ENCODE measurements at places on chromosomes 1 and 21. TPM values are rescaled to one million over a fixed set of nuclear protein-coding genes. Genes with fewer than 3 reads are reported as not detected.
A peak's percentile ranks its signal among the peaks of the same experiment; 100 is the strongest.

DNA sequence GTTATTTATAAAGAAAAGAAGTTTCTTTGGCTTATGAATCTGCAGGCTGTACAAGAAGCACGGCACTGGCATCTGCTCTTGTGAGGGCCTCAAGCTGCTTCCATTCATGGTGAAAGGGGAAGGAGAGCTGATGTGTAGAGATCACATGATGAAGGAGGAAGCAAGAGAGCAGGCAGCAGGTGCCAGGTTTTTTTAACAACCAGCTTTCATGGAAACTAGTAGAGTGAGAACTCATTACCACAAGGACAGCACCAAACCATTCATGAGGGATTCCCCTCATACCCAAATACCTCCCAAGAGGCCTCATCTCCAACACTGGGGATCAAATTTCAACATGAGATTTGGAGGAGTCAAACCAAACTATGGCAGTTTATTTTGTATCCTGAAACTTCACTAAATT, 85.8 kb upstream of the CAMK1G start:
- H3K27ac ChIP-seq: no peak overlapping the region
- no peak overlapping the region for H3K4me3 ChIP-seq
- no peaks in the 10 kb centered on the region for H3K27me3 ChIP-seq
- no peak for DNase-seq

DNA sequence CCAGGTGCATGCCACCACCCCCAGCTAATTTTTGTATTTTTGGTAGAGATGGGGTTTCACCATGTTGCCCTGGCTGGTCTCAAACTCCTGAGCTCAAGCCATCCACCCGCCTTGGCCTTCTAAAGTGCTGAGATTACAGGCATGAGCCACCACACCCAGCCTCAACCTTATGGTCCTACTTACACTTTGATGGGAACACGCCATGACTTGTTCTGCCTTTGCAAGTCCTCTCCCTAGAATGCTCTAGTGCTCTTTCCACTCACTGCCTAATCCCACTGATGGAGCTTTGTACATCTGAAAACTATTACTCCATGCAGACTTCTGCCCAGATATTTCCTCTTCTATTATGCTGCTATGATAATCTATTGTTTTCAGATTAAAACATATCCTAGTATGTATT, 174.3 kb downstream of the DAB1 start:
- no peak for DNase-seq
- no peaks in the 10 kb centered on the region for H3K27me3 ChIP-seq
- no peak overlapping the region for H3K4me3 ChIP-seq

DNA sequence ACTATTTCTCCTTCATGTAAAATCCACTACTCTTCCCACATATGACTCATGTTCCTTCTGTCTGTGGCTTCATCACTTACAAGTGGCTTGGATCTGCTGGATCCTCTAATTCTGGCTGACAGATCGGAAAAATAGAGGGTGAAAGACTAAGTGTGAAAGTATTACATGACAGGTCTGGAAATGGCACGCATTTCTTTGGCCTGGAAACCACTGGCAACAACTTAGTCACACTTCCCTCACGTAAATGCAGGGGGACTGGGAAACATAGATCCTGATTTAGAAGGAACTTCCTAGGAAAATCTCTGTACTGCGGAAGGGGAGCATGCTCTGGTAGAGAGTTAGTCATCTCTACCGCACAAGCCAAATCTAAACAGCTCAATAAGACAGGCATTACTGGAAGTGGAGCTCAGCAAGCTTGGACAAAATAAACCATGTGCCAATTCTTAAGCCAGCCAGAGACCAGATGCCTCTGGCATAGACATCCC, 305.4 kb upstream of the PTBP2 start:
- H3K4me3 ChIP-seq: no peak overlapping the region
- no peaks in the 10 kb centered on the region for H3K27me3 ChIP-seq
- DNase-seq: no peak
- H3K27ac ChIP-seq: no peak overlapping the region
- H3K4me1 ChIP-seq: no peaks in the 10 kb centered on the region
- H3K36me3 ChIP-seq: no peaks in the 10 kb centered on the region

GRCh38 chr1:61425040-61425439, 299.9 kb downstream of the TM2D1 start:
- no peak for DNase-seq
- H3K4me1 ChIP-seq: no peaks in the 10 kb centered on the region
- H3K27me3 ChIP-seq: no peaks in the 10 kb centered on the region
- no peaks in the 10 kb centered on the region for H3K36me3 ChIP-seq
- H3K27ac ChIP-seq: no peak overlapping the region

- no peaks in the 10 kb centered on the region for H3K36me3 ChIP-seq
- H3K4me1 ChIP-seq: no peaks in the 10 kb centered on the region
- no peak for DNase-seq
Observed at GRCh38 chr1:59360170-59360569, 63.3 kb downstream of the FGGY start.

DNA sequence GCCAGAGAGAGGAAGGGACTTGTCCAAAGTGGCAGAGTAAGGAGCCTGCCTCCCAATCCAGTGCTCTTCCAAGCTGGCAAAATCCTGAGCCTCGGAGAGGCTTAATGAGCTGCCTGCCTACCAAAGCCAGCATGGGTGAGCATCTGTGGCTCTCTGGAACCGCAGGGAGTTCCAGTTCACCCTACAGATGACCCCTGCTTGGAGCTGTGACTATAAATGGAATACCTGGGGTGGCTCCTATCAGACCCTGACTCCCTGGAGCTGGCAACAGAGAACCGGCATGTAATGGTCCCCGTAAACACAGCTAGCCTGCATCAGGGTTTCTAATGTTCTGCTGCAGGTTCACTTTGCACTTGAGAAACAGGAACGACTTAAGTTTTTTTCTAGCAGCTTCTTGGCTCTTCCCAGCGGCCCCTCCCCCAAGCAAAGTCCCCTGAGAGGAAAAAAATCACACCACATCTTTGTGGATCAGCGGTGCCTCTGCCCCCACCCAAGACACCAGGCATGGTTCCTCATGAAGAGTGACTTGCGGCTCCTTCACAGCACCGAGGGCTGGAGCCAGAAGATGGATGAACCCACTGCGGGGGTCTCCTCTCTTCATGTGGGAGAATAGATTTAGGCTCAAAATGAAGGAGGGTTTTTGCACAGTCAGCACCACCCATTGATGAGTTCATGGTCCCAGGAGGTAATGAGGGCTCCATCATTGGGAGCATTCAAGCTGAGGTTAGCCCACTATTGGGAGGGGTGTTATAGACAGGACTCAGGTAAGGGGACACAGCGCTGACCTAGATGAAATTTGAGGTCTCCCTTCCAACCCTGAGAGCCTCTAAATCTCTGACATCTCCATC, 79.0 kb downstream of the SYT2 start:
- H3K36me3 ChIP-seq: no peaks in the 10 kb centered on the region
- peaks cover 7% of the 10 kb centered on the region for H3K4me1 ChIP-seq
- no peak overlapping the region for H3K27ac ChIP-seq

DNA sequence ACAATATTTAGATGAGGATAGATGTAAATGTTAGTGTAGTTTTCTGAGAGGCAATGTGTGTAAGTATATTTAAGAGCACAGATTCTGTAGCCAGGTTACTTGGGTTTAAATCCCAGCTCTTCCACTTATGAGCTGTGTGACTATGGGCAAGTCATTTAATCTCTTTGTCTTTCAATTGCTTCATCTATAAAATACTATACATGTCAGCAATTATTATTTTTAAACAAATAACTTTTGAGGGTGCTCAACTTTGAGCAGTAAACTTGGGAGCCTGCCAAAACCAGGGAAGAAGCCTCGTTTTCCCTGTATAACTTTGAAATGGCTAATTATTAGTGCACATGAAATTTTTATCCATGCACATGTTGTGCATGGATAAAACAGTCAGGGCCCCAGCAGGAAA, 222.8 kb downstream of the FOXD2 start:
- no peaks in the 10 kb centered on the region for H3K4me1 ChIP-seq
- H3K4me3 ChIP-seq: no peak overlapping the region
- H3K27me3 ChIP-seq: no peaks in the 10 kb centered on the region
- no peaks in the 10 kb centered on the region for H3K36me3 ChIP-seq
- H3K27ac ChIP-seq: no peak overlapping the region

DNA sequence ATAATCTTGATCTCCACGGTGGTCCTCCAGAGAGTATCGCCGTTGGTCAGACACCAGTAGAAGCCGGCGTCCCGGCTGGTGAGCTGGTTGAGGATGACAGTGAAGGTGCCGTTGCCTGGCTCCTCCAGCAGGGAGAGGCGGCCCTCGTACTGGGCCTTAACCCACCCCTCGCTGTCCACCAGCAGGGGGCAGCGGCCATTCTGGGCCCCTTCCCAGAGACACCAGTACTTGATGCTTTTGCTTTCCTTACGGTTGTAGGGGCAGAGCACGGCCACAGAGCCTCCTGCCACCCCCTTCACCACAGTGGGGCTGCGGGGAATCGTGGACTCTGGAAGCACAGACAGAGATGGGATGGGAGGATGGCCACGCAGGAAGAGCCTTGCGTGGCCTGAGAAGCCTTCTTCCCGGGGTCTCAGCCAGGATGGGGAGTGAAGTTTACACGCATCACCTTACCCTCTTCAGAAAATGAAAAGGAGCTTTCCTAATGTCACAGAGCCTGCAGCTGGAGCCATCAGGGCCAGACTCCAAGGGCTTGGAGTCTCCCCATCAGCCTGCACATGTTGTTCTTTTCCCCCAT, 10.7 kb downstream of the PIGR start:
- no peak overlapping the region for H3K4me3 ChIP-seq
- no peaks in the 10 kb centered on the region for H3K27me3 ChIP-seq
- DNase-seq: peak; percentile 84

DNA sequence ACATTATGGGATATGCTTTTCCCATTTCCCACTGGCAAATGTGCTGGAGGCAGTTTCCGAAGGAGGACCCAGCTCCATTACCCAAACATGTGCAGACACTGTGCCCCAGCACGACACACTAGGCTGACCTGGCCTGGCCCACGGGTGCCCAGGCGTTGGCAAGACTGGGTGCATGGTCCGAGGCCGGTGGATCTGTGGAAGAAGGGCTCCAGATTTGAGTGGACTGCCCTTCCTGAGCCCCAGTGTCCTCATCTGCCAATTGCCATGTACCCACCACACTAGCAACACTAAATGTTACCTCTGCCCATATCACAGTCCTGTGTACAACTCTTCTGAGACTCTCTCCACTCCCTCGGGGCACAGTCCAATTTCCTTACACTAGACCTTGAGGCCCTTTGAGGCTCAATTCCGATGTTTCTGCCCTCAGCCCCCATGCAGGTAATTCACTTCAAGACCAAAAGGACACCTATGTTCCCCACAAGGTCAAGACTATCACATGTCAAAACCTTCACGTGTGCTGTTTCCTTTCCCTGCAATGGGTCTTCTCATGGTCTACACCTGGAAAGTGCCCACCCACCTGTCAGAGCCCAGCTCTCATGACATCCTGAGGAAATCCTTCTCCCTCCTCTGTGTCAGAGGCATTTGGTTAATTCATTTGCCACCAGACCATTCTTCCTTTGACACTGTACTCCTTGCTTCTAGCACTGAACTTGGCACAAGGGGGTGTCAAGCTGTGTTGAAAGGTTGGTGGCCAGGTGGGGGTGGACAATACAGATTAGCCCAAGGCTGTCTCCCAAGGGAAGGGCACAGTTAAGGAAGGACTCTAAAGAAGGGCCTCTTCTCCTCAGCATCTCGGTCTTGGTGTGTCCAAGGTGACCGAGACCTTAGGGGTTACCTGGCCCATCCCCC, 124.9 kb downstream of the DMRTB1 start:
- no peak overlapping the region for H3K4me3 ChIP-seq
- no peaks in the 10 kb centered on the region for H3K36me3 ChIP-seq
- H3K27ac ChIP-seq: no peak overlapping the region
- peak; percentile 57 for DNase-seq

DNA sequence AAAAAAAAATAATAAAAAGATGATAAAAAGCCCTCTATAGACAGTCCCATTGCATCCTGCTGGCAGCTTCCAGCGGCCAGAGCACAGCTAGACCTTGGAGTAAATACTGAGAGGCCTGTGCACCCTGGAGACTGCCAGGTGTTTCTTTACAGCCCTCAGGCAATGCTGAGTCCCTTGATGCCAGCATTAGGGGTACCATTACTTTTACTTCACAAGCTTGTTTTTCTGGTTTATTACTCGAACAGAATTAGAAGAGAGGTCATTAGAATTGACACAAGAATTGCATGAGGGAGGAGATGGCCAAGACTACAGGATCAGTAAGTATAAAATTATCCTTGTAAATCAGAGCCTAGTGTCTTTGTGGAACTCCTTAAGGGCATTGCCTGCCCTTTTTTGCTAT, 43.6 kb downstream of the AKNAD1 start:
- no peak for DNase-seq
- no peak overlapping the region for H3K4me3 ChIP-seq

- no peaks in the 10 kb centered on the region for H3K27me3 ChIP-seq
- no peak overlapping the region for H3K4me3 ChIP-seq
- DNase-seq: no peak
- H3K27ac ChIP-seq: no peak overlapping the region
- H3K4me1 ChIP-seq: peaks cover 39% of the 10 kb centered on the region
- H3K36me3 ChIP-seq: no peaks in the 10 kb centered on the region
Observed at GRCh38 chr1:67732750-67733151, 47.8 kb downstream of the GADD45A start.

GRCh38 chr1:3543076-3544039, 68.0 kb downstream of the MEGF6 start:
- DNase-seq: no peak
- no peak overlapping the region for H3K4me3 ChIP-seq
- H3K27ac ChIP-seq: peak overlapping the region; percentile 39

DNA sequence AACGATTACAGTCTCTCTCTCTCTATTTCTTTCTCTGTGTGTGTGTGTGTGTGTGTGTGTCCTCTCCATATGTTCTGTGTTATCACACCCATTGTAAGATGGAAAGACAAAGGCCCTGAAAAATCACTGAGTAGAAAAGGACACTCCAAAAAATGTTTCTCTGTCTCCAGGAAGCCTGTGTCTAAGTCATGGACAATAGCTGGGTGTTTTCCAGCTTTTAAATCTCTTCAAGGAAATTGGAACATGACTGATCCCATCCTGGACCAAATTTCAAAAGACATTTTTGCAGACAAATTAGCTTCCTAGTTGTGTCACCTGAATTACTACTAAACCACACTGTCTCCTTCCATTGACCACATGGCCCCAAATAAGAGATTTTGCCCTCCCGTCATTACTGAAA, 31.0 kb upstream of the LMX1A start:
- peaks cover 12% of the 10 kb centered on the region for H3K27me3 ChIP-seq
- no peaks in the 10 kb centered on the region for H3K4me1 ChIP-seq
- H3K4me3 ChIP-seq: no peak overlapping the region
- DNase-seq: no peak
- H3K36me3 ChIP-seq: no peaks in the 10 kb centered on the region

DNA sequence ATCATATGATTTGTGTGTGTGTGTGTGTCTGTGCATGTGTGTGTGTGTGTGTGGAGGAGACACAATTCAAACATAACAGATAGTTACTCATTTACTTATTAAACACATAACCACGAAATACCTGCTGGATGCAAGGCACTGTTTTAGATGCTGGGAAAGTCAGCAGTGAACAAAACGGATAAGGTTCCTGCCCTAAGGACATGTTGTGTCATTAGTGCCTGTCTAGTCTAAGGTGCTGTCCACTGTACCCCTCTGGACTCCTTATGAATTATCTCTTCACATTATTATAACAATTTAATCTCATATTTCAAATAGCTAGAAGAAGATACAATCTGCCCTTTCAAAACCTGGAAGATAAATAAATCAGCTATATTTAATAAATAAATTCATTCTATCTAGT, 162.4 kb downstream of the PLPPR5 start:
- H3K4me3 ChIP-seq: no peak overlapping the region
- H3K27ac ChIP-seq: no peak overlapping the region
- H3K36me3 ChIP-seq: no peaks in the 10 kb centered on the region
- H3K27me3 ChIP-seq: no peaks in the 10 kb centered on the region

HES4 gene
- 26.8 TPM for total RNA-seq

MSH4 gene
- total RNA-seq: 0.96 TPM

MYOG gene
- total RNA-seq: not detected

PSMA5 gene
- total RNA-seq: 67.8 TPM

C1orf185 gene
- not detected for total RNA-seq

SELP gene
- total RNA-seq: 61.5 TPM

AKR7A3 gene
- 0.43 TPM for total RNA-seq

ZNF648 gene
- not detected for total RNA-seq

NES gene
- total RNA-seq: 54.7 TPM

Measured in upper lobe of right lung (tissue), 1 donor.